ENCODE measurements at places on chromosomes 5 and 9.

GRCh38 chr5:14149672-14150274, 6.6 kb downstream of the TRIO start:
- no peak for DNase-seq

DNA sequence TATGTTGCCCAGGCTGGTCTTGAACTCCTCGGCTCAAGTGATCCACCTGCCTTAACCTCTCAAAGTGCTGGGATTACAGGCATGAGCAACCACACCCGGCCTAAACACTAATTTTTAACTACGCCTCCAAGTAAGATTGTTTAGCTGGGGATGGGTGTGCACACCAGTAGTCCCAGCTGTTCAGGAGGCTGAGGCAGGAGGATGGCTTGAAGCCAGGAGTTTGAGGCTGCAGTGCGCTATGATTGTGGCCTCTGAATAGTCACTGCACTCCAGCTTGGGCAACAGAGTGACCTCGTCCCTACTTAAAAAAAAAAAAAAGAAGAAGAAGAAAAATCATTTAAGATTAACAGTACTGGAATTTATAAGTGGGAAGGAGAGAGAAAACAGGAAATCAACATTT, 90.8 kb upstream of the NR5A1 start:
- DNase-seq: no peak

- DNase-seq: no peak
Observed at GRCh38 chr5:126595486-126596083, 566 bp upstream of the ALDH7A1 start.

GRCh38 chr5:425714-426113, 17.3 kb upstream of the EXOC3 start:
- DNase-seq: no peak

GRCh38 chr5:113162770-113163169, 186.2 kb downstream of the DCP2 start:
- no peak for DNase-seq

DNA sequence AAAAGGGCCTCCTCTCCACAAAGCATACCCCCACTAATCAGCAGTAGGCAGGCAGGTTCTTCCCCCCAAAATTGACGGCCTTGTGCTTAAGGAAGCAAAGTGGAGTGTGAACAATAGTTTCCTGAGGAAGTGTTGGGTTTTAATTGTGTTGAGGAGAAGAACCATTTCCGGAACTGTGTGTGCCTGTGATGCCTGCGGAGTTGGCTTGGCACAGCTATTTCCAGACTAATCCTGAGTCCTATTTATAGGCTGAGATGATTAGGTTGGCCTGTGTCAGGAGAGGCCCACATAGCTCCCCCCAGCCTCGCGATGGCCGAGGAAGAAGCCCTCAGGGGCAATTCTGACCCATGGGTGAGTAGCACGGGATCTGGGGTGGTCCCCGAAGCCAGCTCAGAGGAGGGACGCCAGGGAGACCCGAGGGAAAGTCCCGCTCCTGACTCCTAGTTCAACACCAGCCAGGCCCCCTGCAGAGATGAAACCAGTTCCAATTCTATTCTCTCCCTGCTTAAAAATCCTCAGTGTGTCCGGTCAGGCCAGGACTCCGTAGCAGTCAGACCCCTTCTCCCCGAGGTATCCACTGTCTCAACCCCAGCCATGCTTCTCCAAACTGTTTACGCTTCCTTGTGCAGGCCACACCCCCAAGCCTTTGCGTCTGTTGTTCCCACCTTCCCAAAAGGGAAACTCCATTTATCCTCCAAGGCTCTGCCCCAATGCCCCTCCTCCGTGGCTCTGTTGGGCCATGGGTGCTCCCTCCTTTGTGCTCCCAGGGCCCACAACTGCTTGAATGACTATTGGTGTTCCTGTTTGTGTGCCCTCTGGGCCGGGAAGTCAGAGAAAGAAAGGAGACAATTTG, 18.1 kb downstream of the GSN start:
- DNase-seq: no peak

GRCh38 chr9:5455181-5455580, 4.8 kb downstream of the CD274 start:
- DNase-seq: no peak

DNA sequence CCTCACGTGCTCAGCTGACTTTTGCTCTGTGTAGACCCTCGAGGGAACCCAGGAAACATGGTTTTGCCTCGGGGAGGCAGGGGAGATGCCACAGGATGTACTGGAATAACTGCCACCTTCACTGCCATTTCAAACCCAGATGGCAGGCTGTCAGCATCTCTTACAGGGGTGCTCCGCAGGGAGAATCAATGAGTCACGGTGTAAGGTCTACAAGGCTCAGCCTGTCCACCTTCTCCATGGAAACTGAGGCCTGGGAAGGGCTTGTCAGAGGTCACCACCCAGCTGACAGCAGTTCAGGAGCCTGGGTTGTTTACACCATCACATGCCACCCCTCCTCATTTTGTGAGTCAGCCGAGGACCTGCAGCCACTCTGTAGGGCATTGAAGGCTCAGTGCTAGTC, 30.8 kb downstream of the DAB2IP start:
- no peak for DNase-seq

DNA sequence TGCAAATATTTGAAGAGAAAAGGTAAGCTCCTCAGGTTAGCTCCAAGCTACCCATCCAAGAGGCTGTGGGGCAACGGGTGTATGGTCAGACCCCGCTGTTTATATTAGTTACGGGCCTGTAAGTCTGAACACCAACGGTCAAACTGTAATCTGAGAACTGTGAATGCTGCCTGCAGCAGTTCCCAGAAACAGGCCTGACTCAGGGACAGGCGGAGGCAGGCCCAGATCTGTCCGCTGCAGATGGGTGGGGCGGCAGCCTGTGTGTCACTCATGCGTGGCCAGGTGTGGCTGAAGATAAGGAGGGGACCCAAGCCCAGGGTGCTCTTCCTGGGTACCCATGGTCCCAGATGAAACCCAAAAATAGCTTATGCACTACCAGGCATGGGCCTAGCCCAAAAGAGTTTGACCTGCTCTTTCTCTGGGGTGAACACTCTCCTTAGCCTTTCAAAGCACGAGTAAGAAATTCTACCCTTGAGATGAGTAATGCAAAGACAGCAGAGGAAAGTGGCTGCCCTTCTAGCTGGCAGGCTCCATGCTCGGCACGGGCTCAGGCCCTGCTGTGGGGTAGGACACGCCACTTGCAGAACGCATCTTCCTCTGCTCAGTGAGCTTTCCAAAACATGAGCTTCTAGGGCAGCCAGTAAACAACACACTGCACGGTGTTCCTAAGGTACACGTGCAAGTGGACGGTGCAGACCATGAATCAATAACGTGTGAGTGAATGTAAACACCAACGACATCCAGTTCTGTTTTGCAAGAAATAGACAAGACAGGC, 9.1 kb downstream of the UBAC1 start:
- no peak for DNase-seq

GRCh38 chr9:127188396-127188795, 66.0 kb upstream of the ANGPTL2 start:
- DNase-seq: no peak

DNA sequence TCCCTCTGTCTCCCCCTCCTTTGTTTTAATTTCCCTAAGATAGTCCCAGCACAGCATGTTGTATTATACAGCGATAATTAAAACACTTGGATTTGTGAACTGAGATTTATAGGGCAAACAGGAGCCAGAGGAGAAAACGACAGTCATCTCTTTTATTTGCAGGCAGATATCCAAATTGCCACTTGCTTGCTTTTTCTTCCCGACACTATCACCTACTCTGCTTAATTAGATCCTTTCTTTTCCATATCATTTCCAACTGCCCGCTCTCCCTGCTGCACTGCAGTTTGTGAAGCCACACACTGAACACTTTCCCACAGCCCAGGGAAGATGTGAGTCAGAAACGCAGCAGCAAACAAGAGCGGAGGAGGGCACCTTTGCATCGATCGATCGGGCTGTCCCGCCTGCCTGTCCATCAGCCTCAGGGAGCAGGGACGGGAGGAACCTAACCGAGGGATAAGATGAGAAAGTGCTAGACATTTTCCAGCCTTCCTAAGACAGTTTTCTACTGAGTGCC, 35.8 kb upstream of the SPRY4 start:
- no peak for DNase-seq
